Activated CD4-positive, alpha-beta T cell treated with anti-CD3 and anti-CD28 coated beads for 4 hours (primary cell): ENCODE measurements at places on chromosomes 1 and 21.
A peak's percentile ranks its signal among the peaks of the same experiment; 100 is the strongest.

- DNase-seq, result no peak
Observed at GRCh38 chr1:195345149-195345548, 1263.1 kb downstream of the KCNT2 start.

- no peak for DNase-seq
Observed at GRCh38 chr1:118563981-118564951, 379.2 kb upstream of the SPAG17 start.

- no peak for DNase-seq
Observed at GRCh38 chr1:11182884-11183283, 6.3 kb upstream of the ANGPTL7 start.

GRCh38 chr1:170663404-170664092 lies 383 bp upstream of the PRRX1 start:
- no peak for DNase-seq

DNA sequence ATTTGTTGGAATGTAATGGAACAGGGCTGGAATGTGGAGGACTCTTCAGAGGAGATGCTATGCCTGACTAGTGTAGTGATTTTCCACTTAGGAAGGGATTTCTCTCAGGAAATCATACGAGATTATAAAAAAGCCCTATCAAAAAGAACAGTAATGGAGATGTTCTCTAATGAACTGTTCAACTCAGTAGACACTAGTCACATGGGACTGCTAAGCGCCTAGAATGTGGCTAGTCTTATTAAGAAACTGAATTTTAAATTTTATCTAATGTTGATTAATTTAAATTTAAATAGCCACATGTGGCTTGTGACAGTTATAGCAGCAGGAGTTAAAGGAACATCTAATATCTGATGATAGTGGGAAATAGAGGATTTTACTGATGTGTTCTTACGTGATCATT lies 94.0 kb downstream of the SLC35F3 start:
- DNase-seq, result no peak

DNA sequence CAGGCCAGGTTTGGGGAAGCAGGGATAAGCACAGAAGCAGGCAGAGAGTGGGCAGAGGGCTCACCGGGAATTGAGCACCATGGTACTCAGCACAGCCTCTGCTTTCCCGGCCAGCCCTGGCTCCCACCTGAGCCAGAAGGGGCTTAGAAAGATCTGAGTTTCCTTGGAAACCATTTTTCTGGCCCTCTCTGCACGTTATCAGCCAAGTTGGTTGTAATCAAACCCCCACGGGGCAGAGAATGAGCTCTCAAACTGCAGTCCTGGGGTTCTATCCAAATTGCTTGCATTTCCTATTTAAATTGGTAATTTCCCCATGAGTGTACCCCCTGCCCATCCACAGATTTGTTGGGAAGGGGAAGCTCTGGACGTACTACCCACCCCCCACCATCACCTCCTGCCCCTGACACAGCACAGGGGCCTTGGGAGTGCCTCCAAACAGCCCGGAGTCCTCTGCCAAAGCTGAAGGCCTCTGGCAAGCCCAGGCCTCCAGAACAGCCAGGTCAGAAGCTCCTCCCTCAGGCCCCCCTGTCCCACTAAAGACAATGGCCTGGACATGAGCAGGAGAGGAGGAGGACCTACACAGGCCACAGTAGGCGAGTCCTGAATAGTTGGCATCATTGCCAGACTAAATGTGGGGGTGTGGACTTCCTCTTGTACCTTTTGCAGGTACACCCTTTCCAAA lies 42.7 kb upstream of the GJB5 start:
- DNase-seq, result no peak

DNA sequence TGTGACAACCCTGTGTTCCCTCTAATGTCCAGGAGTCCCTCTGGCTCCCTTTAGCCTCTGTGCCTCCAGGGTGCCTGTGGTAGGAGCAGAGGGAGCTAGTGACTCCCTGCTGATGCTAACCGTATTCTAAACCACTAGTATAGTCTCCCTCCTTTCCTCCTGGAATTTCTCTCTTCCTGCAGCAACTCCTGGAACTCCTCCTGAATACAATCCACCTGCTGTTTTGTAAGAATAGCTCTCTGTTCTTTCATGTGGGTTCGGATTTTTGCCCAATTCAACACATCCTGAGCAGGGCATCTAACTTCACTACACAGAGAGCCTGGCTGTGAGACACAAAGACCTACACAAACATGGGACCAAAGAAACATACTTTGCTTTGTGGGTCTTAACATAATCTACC lies 107.9 kb downstream of the RUNX1 start:
- DNase-seq, result no peak

DNA sequence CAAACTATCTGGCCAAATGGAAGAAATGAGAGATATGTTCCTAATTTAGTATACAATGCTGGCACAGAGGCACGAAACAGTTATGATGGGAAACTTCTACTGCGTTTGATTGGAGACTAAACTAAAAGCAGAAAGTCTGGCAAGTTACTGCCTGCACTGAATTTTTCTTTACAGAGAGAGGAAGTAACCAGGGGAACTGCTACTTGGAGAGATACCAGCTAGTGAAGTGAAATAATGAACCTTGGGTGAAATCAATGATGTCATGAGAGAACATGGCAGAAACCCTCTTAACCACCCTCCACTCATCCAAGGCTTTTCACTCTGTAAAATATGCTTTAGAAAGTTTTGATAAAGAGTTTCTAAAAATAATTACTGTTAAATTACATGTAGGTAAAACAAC lies 29.3 kb downstream of the NIBAN1 start:
- no peak for DNase-seq

DNA sequence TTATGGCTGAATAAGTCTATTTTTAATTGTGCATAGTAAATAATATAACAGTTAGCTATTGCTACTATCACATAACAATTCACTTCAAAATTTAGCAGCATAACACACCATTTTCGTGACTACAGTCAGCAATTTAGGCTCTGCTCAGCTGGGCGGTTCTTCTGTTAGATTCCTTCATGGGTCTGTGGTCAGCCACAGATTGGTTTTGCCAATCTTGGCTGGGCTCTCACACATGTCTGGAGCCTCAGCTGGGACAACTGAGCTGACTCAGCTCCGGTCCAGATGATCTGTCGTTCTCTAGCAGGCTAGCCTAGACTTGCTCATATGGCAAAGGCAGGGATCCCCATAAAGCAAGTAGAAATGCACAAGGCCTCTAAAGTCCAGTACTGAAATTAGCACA lies 15.1 kb upstream of the CDC42BPA start:
- DNase-seq, result no peak

GRCh38 chr1:68103884-68104554 lies 53.6 kb upstream of the DIRAS3 start:
- no peak for DNase-seq

GRCh38 chr1:230509281-230509977 lies 83.3 kb upstream of the PGBD5 start:
- no peak for DNase-seq

DNA sequence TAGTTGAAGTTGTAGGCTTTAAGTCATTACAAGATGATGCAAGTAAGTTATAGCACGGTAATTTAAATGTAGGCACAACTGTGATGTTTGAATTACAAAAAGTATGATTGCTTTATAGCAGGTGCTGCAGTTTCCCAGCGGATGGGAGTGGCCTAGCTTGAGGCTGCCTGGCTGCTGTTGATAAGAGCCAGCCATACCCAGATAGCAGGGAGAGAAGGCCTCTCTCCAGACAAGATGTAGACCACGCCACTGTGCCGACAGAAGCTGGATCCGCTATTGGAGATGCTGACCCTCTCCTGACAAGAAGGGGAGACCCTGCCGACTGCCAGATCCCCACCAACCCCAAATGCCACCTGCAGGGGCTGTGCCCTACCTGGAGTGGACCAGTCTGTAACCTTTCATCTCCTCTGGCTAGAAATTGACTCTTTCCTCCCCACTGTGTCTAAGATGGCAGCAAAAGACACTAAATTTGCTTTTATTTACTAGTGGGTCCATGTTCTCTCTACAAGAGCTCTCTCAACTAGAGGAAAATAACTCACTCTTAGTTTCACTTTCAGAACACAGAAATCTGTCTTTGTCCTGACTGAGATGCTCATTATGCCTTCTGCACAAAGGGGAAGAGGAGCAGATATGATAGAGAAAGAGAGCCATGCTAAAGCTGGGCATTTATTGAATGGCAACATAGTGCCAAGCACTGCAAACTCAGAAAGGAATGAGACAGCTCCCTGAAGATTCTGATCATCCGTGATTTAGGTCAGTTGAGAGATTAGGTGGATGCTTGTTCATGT lies 127.9 kb downstream of the URB2 start:
- DNase-seq, result no peak

DNA sequence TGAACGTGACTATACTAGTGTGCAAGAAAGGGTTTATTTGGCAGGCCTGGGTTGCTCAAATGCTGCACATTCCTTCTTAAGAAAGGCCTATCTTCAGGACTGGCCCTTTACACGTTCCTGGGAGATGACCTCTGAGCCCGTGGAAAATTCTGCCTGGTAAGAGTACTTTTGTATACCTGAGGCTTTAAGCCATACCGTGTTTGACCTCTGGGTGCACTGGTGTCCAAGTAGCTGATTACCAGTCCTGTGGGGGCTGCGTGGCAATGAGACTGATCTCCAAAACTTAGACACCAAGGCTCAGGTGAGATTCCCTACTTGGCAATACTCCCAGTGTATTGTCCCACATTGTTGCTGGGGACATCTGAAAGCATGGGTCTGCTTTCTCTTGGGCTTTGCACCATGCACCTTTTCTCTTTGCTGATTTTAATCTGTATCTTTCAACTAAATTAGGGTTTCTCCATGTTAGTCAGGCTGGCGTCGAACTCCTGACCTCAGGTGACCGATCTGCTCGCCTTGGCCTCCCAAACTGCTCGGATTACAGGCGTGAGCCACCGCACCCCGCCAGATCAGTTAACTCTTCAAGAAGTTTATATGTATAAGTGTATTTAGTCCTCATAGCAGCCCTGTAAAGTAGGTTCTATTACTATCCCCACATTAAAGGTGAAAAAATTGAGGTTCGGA lies 44.5 kb downstream of the TRIM33 start:
- DNase-seq, result no peak

DNA sequence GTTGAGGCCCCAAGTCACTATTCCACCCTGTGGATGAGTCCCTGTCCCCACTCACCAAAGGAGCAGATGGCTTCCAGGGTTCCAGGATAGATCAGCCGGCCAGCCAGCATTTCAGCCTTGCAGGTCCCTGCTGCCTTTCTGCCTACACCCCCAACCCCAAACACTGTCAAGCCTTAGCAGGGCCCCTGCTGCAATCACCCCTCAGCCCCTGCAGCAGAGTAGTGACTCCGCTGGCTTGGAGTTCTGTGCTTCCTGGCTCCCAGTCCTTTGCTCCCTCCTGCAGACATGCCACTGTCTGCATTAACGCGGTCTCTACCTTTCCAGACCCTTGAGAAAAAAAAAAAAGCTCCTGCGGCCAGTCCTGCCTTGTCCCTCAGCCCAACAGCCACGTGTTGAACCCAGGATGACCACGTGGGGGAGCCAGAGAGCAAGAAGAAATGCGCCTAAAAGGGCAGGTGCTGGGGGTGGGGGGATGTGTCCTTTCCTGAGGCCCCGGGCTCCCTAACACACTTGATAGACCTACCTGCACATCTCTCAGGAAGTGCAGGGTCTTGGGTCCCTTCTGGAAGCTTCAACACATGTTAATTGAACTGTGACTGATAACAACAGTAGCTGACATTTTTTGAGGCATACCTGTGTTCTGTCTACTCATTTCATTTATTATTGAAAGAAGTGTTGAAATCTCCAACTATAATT lies 37.4 kb downstream of the RASSF5 start:
- peak; percentile 78 for DNase-seq

DNA sequence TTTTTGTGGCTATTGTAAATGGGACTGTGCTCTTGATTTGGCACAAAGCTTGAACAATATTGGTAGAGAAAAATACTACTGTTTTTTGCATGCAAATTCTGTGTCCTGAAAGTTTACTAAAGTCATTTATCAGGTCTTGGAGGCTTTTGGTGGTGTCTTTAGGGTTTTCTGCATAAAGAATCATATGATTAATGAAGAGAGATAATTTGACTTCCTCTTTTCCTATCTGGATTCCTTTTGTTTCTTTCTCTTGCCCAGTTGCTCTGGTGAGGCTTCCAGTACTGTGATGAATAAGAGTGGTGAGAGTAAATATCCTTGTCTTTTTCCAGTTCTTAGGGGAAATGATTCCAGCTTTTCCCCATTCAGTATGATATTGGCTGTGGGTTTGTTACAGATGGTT lies 1166.7 kb downstream of the NCAM2 start:
- DNase-seq, result no peak

DNA sequence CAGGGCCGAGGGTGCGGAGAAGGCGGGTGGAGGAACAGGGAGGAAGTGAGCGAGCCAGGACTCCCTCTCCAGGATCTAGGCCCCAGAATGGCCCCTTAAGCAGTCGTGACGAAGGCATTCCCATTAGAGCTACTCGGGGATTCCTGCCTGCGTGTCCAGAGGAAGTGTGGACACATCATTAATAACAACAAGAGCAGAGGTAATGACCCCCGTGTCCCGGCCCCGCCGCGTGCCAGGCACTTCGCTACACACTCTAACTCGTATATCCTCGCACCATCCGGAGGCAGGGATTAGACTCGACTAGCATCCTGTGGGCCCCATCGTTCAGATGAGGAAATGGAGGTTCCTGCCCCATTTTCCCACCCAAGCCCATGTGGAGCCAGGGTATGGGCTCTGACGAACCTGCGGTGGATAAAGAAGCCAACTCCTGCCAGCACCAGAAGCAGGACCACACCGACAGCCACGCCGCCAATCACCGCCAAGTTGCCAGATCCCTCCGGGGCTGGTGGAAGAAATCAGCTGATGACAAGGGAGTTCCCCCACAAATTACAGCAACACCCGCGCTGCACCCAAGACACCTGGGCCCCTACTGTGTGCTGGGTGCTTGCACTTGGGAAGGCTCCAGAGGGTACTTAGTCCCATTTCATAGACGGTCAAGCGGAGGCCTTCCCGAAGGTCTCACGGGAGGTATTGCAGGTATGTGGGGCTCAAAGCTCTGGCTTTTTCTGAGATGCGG lies 21.6 kb downstream of the EPHA2 start:
- DNase-seq, result no peak

GRCh38 chr1:20660363-20660762 lies 806 bp downstream of the DDOST start:
- DNase-seq, result no peak
